ENCODE measurements at places on chromosomes 5 and 9. TPM values are rescaled to one million over a fixed set of nuclear protein-coding genes. Genes with fewer than 3 reads are reported as not detected.

DNA sequence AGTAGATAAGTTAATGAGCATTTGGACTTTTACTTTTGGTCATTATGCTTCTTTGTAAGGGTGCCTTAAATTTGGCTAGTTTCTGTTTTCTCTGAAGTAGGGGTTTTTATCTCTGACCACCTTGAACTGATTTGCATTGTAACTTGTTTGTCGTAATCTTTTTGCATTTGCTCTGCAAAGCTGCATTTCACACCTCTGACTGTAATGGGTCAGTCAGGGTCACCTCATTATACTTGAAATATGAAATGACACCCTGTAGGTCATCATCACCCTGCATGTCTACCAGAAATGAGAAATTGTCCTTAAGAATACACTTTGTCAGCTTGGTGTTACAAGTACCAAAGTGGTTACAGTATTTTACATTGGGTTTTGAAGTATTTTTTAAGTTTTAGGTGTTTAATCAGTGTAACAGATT is 74.0 kb downstream of the KCNN2 start:
- no peak for DNase-seq

- DNase-seq, result no peak
Observed at GRCh38 chr5:165757791-165758190, 2252.4 kb downstream of the MAT2B start.

The PCDHA2 gene
- total RNA-seq, result not detected

The KIF2A gene
- total RNA-seq, result 42.9 TPM

GRCh38 chr9:5575000-5575399 is 53.9 kb upstream of the RIC1 start:
- DNase-seq, result no peak

The GPR150 gene
- 0.25 TPM for total RNA-seq

DNA sequence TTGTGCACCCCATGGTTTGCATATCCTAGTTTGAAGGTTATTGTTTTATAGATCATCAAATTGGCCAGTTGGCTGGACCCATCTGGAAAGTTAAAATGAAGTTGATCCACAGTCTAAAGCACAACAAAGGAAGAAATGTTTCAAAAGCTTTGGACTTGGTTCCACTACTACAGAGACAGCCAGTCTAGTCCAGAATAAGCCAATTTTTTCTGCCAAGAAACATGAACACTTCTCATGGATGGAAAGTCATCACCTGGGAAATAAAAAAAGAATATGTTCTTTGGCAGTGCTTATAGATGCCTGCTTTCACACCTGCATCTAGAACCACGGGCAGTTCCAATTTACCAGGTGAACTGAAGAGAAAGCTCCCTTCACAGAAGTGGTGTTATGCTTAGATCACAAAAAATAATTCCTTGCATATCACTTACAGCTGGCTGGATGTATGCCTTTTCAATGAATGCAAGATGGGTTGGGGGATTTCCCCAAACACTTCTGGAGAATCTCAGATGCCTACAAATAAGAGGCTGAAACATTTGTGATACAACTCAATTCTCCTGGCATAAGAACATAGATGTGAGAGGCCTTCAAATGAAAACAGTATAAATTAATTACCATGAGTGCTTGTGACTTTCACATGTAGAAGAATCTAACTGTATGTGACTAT is 26.9 kb downstream of the C9 start:
- DNase-seq, result no peak

GRCh38 chr9:15306068-15306756 is 804 bp downstream of the TTC39B start:
- peak; percentile 40 for DNase-seq

DNA sequence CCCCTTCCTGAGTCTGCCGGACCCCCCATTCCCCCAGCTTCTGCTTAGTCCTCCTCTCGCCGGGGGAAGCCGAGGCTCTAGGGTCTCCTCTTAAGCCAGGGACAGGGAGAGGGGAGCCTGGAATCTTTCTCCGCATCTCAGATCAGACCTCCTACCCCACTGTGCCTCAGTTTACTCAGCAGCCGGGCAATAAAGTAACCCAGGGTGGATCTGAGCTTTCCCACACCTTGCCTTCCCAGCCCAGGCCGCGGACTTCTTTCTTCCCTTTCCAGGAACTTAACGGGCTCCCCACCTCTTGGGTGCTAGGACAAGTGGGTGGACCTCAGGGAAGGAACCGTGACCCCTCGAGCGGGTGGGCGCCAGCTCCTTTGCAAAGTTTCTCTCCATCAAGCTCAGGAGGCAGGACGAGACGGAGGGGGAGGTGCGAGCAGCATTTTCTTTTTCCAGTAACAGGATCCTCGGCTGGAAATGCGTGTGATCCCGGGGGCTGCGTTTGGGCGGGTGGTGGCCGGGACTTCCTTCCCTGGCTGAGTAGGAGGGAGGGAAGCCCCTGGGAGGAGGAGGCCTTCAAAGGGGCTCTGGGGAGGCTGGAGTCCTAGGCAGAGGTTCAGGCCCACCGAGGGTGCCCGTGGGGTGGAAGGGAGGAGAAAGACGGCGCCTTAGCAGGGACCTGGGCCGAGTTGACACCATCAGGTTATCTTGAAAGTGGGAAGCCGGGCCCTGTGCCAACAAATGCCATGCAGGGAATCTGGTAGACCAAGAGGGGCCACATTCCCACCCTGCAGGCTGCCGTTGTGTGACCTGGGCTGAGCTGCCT is 795 bp downstream of the DAB2IP start:
- no peak for DNase-seq

- peak; percentile 3 for DNase-seq
Observed at GRCh38 chr5:153938191-153938842, 100.4 kb downstream of the FAM114A2 start.

- DNase-seq, result peak; percentile 43
Observed at GRCh38 chr5:87541033-87541432, 128.3 kb upstream of the CCNH start.

The GABRP gene
- total RNA-seq, result not detected

- DNase-seq, result no peak
Observed at GRCh38 chr5:56375011-56375410, 141.9 kb upstream of the ANKRD55 start.

- DNase-seq, result no peak
Observed at GRCh38 chr5:57676222-57677098, 193.8 kb upstream of the ACTBL2 start.

- no peak for DNase-seq
Observed at GRCh38 chr9:33676746-33677505, 118.4 kb upstream of the PRSS3 start.

DNA sequence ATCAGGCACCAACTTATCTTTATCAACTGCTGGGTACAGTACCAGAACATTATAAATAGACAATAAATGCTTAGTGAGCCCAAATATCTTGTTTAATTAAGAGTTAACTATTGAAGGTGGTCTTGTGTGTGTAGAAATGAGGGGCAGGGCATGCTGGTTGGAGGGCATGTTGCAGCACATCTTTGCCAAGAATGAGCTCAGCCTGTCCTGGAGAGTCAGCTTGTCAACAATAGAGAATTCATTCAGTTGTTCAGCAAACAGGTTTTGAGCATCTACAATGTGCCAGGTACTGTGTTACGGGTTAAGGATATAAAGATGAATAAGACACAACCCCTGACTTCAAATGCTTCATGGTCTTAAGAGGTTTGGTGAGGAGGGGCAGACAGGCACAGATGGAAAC is 19.2 kb upstream of the F2RL1 start:
- DNase-seq, result no peak

DNA sequence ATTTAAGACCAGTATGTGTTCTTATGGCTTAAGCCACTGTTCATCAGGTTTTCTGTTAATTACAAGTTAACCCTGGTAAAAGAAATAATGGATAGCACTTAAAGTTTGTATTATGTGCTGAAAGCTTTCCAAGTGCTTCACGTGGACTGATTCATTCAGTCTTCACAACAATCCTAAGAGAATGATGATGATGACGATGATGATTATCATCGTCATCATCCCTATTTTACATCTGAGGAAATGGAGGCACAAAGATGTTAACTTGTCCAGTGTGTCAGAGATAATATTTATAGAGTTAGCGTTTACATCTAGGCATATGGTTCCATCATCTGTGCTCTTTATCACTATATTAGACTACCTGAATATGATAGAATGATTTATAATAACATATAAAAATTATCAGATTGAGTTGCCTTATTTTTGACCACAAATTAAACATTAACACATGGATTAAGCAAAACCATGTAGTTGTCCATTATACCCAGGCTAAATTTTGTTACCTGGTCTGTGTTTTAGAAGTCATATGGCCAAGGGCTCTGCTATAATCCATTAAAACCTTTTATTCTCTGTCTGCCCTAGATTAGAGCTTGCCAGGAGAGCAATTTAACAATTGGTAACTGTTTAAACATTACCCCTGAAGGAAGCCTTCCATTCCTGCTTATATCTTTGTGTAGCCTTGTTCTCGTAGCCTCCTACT is 102.3 kb upstream of the MAP3K1 start:
- no peak for DNase-seq

DNA sequence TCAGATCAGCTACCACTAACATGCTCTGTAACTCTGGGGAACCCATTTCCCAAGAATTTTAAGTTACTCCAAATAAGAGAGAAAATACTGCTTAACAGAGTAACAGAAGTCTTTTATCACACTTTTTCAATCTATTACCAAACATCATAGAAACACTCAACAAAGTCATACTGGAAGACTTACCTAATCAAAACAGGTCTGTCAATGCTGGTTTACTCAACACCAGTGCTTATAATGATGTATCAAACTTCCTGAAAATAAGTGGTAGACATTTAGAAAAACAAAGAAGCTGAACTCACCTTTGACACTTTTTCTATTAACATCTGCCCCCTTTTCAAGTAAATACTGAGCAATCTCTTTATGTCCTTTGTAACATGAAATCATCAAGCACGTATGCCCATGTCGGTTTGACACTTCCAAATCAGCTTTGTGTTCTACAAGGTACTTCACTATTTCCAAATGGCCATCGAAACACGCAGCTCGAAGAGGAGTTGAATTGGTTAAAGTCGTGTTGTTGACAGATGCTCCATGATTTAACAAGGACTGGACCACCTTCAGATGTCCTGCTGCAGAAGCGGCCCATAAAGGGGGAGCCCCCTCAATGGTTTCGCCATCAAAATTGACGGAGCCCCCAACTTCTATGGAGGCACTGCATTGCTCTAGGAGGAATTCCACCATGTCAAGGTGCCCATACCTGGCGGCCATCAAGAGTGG is 1.8 kb downstream of the FEM1C start:
- no peak for DNase-seq

GRCh38 chr9:135442075-135442474 is 37.5 kb upstream of the PPP1R26 start:
- no peak for DNase-seq

- no peak for DNase-seq
Observed at GRCh38 chr9:133115604-133116345, 5.3 kb downstream of the RALGDS start.

All from HFFc6 (cell line).